ENCODE measurements at places on chromosomes 3 and 15.

GRCh38 chr3:106332129-106332528 is 463.3 kb upstream of the CBLB start:
- no peak for DNase-seq

GRCh38 chr15:42100021-42100800 is 5.8 kb upstream of the PLA2G4D start:
- no peak for DNase-seq

DNA sequence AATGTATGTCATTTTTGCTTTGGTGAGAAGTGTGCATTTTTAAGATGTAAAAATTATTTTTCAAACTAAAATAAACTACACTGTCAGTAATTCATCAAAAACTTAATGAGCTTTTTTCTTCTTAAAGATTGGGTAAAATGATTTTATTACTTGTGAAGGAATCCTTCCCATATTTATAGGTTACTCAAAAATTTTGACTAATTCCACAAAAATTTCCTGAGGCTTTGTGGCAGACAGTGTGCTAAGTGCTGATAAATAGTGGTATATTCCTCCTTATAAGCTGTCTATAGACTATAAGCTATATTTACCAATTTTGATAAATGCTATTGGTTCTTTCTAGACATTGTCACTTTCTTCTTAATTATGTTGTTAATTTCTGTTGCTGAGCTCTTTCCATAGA is 284.5 kb upstream of the SEMA6D start:
- DNase-seq, result no peak

DNA sequence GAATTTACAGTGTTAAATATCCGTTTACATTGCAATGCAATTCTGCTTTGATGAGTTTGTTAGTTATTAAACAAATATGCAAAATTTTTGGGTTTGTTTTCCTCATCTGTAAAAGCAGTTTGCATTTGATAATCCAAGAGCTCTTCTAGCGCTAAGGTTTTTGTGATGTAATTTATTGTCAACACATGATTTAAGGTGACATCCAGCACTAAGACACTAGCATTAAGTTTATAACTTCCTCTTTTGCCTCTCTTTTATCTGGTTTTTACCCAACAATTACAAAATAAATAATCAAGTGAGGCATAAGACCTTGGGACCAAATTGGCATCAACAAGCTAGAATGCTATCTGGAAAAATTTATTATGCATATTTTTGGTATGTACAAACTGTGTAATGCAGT is 969 bp upstream of the DNAJC19 start:
- no peak for DNase-seq

GRCh38 chr3:127597020-127597771 is 1.0 kb upstream of the MCM2 start:
- DNase-seq, result no peak
